H1 (cell line): ENCODE measurements at places on chromosomes 5 and 9. TPM values are rescaled to one million over a fixed set of nuclear protein-coding genes. Genes with fewer than 3 reads are reported as not detected.

WDR38 gene
- not detected in 2 replicates for total RNA-seq

POLR3G gene
- 163 and 179 TPM in 2 replicates for total RNA-seq

GRCh38 chr9:81595887-81596543 lies 93.3 kb downstream of the TLE1 start:
- no peak overlapping the region for H3K27ac ChIP-seq
- peaks cover 23% of the 10 kb centered on the region for H3K4me1 ChIP-seq
- H3K4me3 ChIP-seq = no peak overlapping the region
- H3K36me3 ChIP-seq = no peaks in the 10 kb centered on the region; the same call in 1 of the 2 replicates
- DNase-seq = peak; percentile 74

- H3K36me3 ChIP-seq = no peaks in the 10 kb centered on the region
- DNase-seq = no peak
- no peak overlapping the region for H3K27ac ChIP-seq
Measured at GRCh38 chr5:131229623-131230022, 34.2 kb upstream of the CDC42SE2 start.

- no peak overlapping the region for H3K4me3 ChIP-seq
- H3K4me1 ChIP-seq = peaks cover 7% of the 10 kb centered on the region
- no peak for DNase-seq
Measured at GRCh38 chr9:70065572-70065971, 21.9 kb downstream of the MAMDC2 start.

GRCh38 chr5:120538644-120539043 lies 74.5 kb downstream of the PRR16 start:
- H3K4me1 ChIP-seq = no peaks in the 10 kb centered on the region
- H3K4me3 ChIP-seq = no peak overlapping the region
- H3K27me3 ChIP-seq = no peaks in the 10 kb centered on the region
- H3K36me3 ChIP-seq = no peaks in the 10 kb centered on the region

GRCh38 chr9:6460189-6460768 lies 47.3 kb downstream of the UHRF2 start:
- no peaks in the 10 kb centered on the region for H3K27me3 ChIP-seq
- no peaks in the 10 kb centered on the region for H3K4me1 ChIP-seq
- DNase-seq = no peak

ITGA2 gene
- 7.2 and 7.7 TPM in 2 replicates for total RNA-seq

DNA sequence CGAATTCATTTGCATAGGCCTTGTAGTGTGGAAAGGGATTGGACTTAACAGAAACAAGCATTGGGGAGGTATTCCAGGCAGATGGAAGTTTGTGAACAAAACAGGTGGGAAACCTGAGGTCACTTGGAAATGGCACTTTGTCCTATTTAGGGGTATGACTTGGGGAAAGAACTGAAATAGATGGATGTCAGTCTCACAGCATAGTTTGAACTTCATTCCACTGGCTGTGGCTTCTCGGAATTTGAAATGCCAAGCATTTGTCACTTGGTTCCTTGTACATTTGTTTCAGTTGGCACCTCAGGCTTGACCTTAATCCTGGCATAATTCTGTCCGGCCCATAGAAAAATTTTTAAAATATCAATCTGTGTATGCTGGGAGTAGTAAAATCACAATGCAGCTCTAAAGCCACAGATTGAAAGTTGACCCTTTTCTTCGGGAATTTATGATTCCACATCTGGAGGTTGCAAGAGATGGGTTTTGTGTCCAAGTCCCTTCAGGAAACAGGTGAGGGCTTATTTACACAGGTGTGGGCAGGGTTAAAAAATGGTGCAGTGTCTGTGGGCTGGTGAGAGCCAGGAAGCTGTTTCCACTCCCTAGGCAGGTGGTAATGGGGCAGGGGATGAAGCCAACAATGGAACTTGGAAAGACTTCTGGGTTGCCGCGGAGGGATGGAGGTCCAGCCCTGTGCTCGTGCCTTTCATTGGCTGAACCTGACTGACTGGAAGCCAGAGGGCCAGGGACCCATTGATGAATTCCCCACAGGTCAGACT lies 39.2 kb upstream of the PDE8B start:
- H3K4me1 ChIP-seq = peaks cover 6% of the 10 kb centered on the region
- H3K36me3 ChIP-seq = no peaks in the 10 kb centered on the region
- H3K27me3 ChIP-seq = no peaks in the 10 kb centered on the region
- DNase-seq = no peak
- no peak overlapping the region for H3K27ac ChIP-seq

- H3K36me3 ChIP-seq = no peaks in the 10 kb centered on the region
- no peaks in the 10 kb centered on the region for H3K27me3 ChIP-seq
- no peak for DNase-seq
Measured at GRCh38 chr5:54795284-54795683, 190.1 kb downstream of the ESM1 start.

DNA sequence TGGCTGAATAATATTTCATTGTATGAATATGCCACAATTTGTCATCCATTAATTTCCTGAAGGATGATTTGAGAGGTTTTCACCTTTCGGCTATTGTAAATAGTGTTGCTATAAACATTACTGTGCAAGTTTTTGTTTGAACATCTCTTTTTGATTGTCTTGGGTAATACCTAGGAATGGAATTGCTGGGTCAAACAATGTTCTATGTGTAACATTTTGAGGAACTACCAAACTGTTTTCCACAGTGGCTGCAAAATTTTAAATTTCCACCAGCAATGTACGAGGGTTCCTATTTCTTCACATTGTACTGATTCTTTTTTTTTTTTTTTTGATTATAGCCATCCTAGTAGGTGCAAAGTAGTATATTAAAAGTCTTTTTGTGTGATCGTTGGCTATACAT lies 63.8 kb upstream of the ANKH start:
- H3K36me3 ChIP-seq = no peaks in the 10 kb centered on the region
- no peak overlapping the region for H3K4me3 ChIP-seq
- H3K27ac ChIP-seq = no peak overlapping the region
- DNase-seq = no peak

DNA sequence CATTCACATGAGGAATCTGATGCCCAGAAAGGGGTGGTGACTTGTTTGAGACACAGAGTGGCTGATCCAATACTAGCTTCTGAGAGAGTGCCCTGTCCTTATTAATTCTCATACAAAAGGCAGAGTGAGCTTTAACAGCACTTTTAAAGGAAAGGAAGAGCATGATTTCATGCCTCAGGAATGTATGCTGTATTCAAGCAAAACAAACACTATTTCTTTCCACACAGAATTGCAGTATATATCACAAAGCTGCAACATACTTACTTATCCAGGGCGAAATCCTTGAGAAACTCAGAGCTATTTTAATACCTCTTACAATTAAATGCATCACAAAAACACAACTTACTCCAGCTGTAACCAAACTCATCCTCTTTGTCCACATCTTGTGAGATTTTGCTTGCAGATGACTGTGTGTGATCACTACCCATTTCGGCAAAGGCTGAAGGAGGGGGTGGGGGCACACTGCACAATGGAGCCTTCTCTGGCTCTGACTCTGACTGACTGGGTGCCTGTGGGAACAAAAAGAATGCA lies 139.8 kb downstream of the MPDZ start:
- no peaks in the 10 kb centered on the region for H3K27me3 ChIP-seq
- H3K4me3 ChIP-seq = no peak overlapping the region
- H3K36me3 ChIP-seq = peaks cover 26% of the 10 kb centered on the region; the same call in 1 of the 2 replicates
- no peak for DNase-seq

SPATA31A3 gene
- not detected in 2 replicates for total RNA-seq

DNA sequence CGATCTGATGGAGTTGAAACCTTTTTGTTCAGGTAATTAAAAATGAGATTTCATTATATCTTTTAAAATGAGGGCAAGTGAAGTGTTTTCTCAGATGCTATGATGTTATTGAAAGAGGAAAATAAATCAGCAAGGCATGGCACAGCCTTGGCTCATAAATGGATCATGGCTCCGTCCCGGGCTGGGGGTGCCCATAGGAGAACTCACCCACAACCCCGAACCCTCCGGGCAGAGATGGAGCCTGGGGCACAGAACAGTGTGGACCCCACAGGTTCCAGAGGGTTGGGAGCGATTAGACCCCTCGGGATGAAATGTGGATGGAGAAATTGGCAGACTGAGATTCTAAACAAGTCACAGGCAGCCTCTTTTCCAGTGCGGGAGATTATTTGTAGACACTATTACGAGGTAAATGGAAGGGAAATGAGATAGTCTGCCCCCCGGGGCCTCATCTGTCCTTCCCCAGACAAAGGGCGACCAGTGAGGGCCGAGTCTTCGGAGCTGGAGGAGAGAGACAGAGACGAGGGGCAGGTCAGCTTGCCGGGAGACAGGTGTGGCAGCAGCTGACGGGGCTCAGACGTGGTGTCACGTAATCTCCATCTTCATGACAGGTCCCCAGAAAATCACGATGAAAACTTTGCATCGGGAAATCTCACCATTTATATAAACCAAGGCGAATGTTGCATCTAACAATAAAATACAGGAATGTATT lies 33.7 kb downstream of the NDUFS6 start:
- no peaks in the 10 kb centered on the region for H3K27me3 ChIP-seq
- H3K4me1 ChIP-seq = peaks cover 6% of the 10 kb centered on the region
- no peaks in the 10 kb centered on the region for H3K36me3 ChIP-seq
- no peak overlapping the region for H3K4me3 ChIP-seq
- no peak overlapping the region for H3K27ac ChIP-seq

- H3K27me3 ChIP-seq = no peaks in the 10 kb centered on the region
- H3K4me1 ChIP-seq = no peaks in the 10 kb centered on the region
- no peaks in the 10 kb centered on the region; the same call in 1 of the 2 replicates for H3K36me3 ChIP-seq
- no peak overlapping the region for H3K27ac ChIP-seq
- H3K4me3 ChIP-seq = no peak overlapping the region
Measured at GRCh38 chr9:133809335-133809734, 71.2 kb upstream of the SARDH start.

TAF1L gene
- not detected in 2 replicates for total RNA-seq

- H3K4me1 ChIP-seq = peaks cover 15% of the 10 kb centered on the region
- H3K4me3 ChIP-seq = no peak overlapping the region
- H3K36me3 ChIP-seq = no peaks in the 10 kb centered on the region; the same call in 1 of the 2 replicates
- H3K27ac ChIP-seq = no peak overlapping the region
- peaks cover 39% of the 10 kb centered on the region for H3K27me3 ChIP-seq
Measured at GRCh38 chr5:150163035-150163434, 3.5 kb upstream of the CDX1 start.

DNA sequence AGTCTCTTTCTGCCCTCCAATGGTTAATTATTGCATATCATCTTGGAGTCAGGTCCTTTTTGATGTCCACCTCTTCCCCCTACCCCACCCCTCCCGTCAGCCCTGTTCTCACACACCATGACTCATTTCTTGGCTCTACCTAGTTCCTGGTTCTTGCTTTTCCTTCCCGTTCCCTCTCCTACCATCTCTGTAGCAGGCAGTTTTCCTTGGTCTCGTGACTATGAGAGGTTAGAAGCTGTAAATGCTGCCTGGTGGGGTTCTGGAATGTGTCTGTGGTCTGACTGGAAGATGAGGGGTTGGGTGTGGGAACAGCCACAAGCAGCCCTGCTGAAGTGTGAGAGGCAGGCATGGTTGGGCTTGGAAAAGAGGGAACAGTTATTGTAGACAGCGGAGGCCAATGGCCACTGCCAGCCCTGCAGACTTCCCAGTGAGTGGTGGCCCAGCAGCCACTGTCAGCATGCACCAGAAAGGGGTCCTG lies 18.2 kb downstream of the SLC22A5 start:
- no peaks in the 10 kb centered on the region for H3K36me3 ChIP-seq
- H3K4me1 ChIP-seq = no peaks in the 10 kb centered on the region
- no peak overlapping the region for H3K27ac ChIP-seq
- no peaks in the 10 kb centered on the region for H3K27me3 ChIP-seq
- no peak overlapping the region for H3K4me3 ChIP-seq

ANKRD18B gene
- total RNA-seq = 8.3 and 13.8 TPM in 2 replicates

DNA sequence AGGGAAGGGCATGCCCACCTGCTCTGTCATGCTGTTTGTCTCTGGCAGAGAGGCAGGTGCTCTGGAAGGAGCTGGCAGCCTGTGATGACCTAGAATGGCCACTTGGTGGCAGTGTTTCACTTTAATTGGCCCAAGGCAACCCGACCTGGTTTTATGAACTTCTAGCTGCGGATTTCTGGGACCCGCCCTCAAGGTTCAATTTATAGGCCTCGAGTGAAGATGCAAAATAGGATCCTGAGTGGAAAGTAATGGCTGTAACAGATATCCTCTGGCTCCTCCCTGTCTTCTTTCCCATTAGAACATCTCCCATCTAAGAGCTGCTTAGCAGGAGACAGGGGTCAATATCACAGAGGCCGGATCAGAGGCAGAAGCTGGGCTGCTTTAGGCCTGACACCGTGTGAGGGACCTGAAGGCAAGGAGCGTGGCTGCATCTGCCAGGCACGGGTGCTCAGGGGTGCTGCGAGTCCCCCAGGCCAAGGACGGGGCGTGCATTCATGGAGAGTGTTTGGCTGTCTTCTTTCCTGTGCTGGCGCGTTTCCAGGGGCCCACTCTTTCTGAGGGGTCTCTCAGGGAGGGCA lies 56.7 kb upstream of the SLC28A3 start:
- H3K36me3 ChIP-seq = no peaks in the 10 kb centered on the region
- H3K27ac ChIP-seq = no peak overlapping the region
- H3K27me3 ChIP-seq = no peaks in the 10 kb centered on the region
- no peaks in the 10 kb centered on the region for H3K4me1 ChIP-seq
- peak; percentile 31 for DNase-seq
- H3K4me3 ChIP-seq = no peak overlapping the region

DNA sequence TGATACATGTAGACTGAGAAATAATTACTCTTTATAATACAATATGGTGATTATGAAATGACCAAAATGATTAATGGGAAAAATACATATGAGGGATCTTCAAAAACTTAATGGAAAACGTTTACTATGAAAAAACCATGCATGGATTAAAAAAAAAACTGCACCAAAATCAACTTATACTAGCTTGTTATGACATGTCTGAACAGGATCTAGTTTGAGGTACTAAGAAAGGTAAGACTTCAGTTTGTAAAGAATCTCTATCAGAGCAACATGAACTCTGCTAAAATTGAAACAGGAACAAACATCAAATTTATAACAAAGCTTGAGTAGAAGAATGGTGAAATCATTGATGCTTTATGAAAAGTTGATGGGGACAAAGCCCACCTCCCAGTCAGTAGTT lies 178.0 kb downstream of the SLIT3 start:
- no peaks in the 10 kb centered on the region for H3K36me3 ChIP-seq
- no peak overlapping the region for H3K4me3 ChIP-seq
- no peak overlapping the region for H3K27ac ChIP-seq
- H3K4me1 ChIP-seq = 0 out of 2 replicates have a peak, but pooled peaks cover 2% of the 10 kb centered on the region
- DNase-seq = no peak

DNA sequence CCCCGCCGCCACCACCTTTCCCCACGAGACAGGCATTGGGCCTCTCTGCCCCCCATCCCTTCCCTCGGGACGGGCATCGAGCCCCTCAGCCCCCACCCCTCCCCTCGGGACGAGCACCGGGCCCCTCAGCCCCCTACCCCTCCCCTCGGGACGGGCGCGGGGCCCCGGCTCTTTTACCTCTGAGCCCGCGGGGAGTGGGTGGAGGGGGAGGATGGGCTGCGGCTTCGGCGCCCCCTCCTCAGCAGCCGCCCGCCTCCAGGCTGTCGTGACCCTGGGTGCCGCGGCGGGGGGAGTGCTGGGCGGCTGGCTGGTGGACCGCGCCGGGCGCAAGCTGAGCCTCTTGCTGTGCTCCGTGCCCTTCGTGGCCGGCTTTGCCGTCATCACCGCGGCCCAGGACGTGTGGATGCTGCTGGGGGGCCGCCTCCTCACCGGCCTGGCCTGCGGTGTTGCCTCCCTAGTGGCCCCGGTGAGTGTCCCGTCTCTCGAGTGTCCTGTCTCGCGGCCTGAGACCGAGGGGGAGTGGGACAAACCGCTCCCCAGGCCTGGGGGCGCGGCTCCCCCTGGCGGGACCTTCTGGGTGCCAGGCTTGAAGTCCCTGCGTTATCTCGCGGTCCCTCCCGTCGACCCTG lies 791 bp downstream of the SLC2A8 start:
- no peaks in the 10 kb centered on the region for H3K27me3 ChIP-seq
- H3K4me3 ChIP-seq = peak overlapping the region; percentile 90
- no peak for DNase-seq
- H3K36me3 ChIP-seq = peaks cover 5% of the 10 kb centered on the region; the same call in 1 of the 2 replicates
- H3K27ac ChIP-seq = no peak overlapping the region

GRCh38 chr9:136821826-136822544 lies 14.2 kb downstream of the RABL6 start:
- no peak for DNase-seq
- peak overlapping the region; percentile 34; the same call in 1 of the 2 replicates for H3K4me3 ChIP-seq
- H3K27me3 ChIP-seq = no peaks in the 10 kb centered on the region
- peaks cover 11% of the 10 kb centered on the region for H3K4me1 ChIP-seq

ZNF782 gene
- total RNA-seq = 5.2 and 7.4 TPM in 2 replicates

ADRB2 gene
- total RNA-seq = 0.54 and 0.65 TPM in 2 replicates
